AG08395 (cell line): ENCODE measurements at places on chromosomes 3 and 15.
A peak's percentile ranks its signal among the peaks of the same experiment; 100 is the strongest.

GRCh38 chr3:11014253-11014652 is 21.7 kb downstream of the SLC6A1 start:
- DNase-seq: no peak

DNA sequence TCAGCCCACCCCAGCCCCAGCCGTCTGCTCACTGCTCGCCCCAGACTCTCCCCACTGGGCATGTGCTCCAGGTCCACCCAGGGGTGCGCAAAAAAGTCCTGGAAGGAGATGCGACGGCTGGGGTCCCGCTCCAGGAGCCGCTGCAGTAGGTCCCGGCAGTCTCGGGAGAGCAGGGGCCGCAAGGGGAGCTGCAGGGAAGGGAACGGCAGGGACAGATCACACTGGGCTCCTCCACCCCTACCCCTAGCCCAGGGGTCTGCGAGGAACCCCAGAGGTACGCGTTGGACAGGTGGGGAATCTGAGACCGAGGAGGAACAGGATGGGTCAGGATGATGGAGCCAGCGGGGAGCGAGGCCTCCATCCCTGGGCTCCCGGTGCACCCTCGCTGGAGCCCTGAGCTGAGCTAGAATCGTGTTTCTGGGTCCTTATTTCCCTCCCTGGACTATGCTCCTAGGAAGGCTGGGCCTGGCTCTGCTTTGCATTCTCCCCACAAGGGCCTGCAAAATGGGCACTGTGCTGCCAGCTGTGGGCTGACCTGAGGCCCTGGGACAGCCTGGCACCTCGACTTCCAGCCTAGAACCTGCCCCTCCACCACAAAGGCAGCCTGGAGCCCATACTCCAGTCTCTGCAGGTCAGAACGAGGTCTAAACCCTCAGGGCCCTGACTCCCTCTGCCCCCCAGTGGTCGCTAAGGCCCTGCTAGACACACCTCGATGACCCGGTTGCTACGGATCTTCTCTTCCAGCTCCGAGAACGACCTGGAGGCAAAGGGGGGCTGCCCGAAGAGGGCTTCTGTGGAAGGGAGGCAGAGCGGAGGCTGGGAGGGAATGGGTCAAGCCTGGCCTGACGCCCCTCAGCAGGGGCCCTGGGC is 3.2 kb downstream of the ULK3 start:
- no peak for DNase-seq

GRCh38 chr3:14803981-14804834 is 14.6 kb upstream of the FGD5 start:
- no peak for DNase-seq

GRCh38 chr3:152211655-152212054 is 57.1 kb upstream of the MBNL1 start:
- no peak for DNase-seq

DNA sequence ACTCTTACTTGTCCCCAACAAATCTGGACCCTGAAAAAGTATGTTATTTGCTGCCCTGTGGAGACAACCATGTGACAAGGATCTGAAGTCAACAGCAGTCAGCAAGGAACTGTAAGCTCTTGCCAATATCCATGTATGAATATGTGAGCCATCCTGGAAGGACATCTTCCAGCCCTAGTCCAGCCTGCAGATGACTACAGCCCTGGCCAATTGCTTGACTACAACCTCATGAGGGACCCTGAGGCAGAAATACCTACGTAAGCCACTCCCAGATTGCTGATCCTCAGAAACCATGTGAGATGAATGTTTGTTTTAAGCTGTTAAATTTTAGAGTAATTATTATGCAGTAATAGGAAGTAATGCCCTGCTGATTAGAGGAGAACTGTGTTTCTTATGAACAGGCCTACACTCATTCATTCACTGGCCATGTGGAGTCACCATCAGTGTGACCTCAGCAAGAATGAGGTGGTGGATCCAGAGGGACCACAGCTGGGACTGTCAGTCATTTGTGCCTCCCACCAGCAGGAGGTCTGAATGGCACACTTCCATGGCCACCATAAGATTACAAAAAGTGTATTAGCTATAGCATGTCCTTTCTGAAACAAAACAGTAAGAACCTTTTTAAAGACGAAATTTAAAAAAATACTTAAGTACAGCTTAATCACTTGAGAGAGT is 92.6 kb downstream of the TFDP2 start:
- no peak for DNase-seq

DNA sequence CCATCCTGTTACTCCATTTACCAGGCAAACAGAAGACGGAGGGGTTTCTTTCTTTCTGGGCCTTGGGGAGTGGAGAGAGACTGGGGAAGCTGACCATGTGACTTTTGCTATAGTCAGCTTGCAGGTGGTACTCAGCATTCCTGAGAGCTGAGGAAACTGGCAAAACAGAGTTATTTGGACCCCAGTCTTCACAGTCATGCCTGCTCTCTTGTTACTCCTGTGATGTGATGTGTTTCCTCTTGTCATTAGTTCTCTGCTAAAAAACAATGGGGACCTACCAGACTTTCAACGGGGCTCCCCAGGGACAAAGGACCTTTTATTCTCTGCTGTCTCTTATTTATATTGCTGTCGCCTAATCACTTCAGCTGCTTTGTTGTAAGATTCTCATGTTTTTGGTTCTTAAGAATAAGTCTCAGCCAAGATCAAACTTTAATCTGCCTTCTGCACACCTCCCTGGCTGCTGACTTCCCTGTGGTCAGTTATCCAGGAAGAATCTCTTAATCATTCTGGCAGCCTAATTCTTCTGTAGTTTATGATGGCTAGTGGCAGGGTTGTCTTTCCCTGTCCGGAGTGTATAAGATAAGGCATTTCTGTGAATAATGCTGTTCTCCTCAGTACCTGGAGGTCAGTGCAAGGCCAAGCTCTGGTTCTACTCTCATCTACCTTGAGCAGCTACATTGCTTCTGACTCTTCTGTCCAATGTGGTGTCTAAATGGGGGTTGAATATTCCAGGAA is 8.8 kb downstream of the STARD9 start:
- no peak for DNase-seq

DNA sequence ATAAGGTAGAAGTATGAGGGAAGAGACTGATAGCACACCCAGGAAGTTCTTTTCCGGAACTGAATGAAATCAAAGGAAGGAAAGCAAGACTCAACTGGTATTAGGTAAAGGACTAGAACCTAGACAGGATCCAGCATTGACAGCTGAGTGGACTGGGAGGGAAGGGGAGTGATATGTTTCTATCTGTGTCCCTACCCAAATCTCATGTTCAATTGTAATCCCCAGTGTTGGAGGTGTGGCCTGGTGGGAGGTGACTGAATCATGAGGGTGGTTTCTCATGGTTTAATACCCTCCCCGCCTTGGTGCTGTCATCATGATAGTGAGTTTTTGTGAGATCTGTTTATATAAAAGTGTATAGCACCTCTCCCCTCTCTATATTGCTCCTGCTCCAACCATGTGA is 415.9 kb upstream of the KCNMB2 start:
- no peak for DNase-seq

- DNase-seq: no peak
These were observed 25.6 kb downstream of the RASGRP1 start for GRCh38 chr15:38539008-38539343.

- peak; percentile 74 for DNase-seq
These were observed 144.7 kb upstream of the ABHD17C start for GRCh38 chr15:80550219-80550907.

GRCh38 chr15:43867096-43867495 is 40.3 kb downstream of the WDR76 start:
- no peak for DNase-seq

- peak; percentile 40 for DNase-seq
These were observed 5.3 kb downstream of the TUBGCP4 start for GRCh38 chr15:43376017-43376705.

GRCh38 chr3:171865191-171865865 is 22.2 kb downstream of the TMEM212 start:
- DNase-seq: no peak

DNA sequence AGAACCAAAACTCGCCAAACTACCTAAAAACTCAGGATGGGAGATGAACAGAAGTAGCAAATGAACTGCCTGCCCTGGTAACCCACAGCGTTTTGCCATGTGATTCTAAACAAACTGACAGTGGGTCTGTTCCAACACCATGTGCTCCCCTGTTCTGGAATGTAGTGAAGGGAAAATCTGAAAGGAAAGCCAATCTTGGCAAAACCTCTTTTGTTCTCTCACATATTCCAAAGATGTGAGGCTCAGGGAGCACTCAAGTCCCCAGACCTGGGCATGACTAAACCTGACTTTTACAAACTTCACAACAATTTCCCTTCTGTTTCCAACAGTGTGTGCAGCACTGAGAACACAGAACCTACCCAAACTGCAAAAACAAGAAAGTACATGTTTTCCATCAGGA is 116.1 kb downstream of the IMPG2 start:
- no peak for DNase-seq

- peak; percentile 94 for DNase-seq
These were observed at the start of gene YEATS2 for GRCh38 chr3:183697610-183698317. Gene YEATS2 (plus strand): TSS chr3:183697797. CDS start chr3:183715163, 17,366 bp downstream.

DNA sequence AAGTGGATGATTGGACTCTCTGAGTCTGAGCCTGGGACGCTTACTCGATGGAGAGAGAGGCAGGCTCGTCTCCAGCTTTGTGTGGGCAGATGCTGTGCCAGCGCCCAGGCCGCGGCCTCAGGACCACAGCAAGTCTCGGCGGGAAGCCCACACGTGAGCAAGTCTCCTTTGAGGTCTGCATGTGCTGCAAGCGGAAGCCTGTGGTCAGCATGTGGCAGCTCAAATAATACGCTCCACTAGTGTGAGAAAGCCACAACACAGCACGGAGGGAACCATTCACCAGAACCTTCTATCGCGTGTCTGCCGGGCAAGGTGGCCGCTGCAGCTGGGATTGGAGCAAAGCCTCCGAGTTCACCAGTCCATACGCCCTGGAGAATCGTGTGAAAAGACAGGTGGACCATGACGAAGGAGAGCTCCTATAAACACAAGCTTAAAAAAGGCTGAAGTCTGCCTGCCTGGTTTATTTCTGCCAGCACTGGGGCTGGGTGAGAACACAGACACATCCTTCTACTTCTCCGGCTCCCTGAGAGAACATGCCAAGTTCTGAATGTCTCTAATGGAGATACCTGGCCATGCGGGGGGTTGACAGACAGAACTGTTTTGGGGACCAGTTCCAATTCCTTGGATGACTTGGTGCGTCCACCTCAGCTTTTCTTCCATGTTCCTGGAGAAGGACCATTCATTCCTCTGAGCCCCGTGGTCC is 82.0 kb upstream of the LRIG1 start:
- peak; percentile 61 for DNase-seq

- DNase-seq: peak; percentile 78
These were observed 48.9 kb upstream of the AMOTL2 start for GRCh38 chr3:134423153-134423552.

GRCh38 chr3:170584585-170585007 is 1.3 kb downstream of the SLC7A14 start:
- peak; percentile 80 for DNase-seq

- DNase-seq: no peak
These were observed 40.9 kb downstream of the NR1D2 start for GRCh38 chr3:23985747-23986544.

DNA sequence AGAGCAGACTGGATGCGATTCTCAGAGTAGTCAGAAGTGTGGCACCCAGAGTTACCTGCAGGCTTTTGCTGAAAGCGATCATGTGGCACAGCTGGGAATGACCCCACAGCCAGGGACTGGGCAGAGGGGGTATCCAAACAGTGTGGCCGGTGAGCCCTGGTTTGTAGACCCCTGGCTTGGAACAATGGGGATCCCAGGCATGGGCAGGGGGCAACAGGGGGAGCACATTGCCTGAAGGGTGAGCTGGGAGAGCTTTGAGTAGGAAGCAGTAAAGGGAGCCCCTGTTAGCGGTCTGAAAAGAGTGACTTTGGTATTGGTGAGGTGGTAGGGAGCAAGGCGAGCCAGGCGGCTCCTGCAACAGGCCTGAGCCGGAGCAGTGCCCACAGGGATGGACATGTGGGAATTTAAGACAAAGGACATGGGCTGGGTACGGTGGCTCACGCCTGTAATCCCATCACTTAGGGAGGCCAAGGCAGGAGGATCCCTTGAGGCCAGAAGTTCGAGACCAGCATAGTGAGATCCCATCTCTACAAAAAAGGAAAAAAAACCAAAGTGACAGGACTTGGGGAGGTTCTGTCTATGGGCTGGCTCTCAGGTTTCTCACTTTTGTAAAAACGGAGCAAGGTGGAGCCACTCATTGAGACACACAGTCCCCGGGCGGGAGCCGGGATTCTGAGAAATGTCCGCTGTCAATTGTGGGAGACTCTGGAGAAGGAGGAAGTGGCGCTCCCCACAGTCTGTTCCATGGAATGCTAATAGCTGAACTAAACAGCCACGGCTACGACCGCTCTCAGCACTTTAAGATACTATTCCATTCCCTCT is 223.8 kb upstream of the LYSMD4 start:
- DNase-seq: no peak

GRCh38 chr3:121483290-121483689 is 62.5 kb downstream of the POLQ start:
- peak; percentile 36 for DNase-seq

DNA sequence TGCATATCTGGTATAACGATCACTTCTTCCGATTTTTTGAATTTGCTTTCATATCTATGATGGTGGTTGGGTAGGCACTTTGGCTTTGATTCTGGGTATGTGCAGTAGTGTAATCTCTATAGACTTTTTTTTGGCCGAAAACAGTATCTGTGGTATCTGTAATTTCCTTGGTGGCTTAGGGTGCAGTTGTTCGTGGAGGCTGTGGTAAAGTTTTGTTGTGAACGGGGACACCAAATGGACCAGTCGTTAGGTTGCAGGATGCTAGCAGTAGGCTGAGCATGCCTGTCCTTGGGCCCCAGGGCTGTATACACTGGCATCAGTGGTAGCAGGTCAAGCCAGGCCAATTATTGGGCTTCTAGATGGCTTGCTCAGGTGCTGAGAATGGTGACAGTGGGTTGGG is 55.2 kb downstream of the CCDC66 start:
- no peak for DNase-seq

- peak; percentile 35 for DNase-seq
These were observed 27.1 kb downstream of the FILIP1L start for GRCh38 chr3:100087198-100087597.
